ENCODE measurements at places on chromosomes 11 and 22. TPM values are rescaled to one million over a fixed set of nuclear protein-coding genes. Genes with fewer than 3 reads are reported as not detected.

DNA sequence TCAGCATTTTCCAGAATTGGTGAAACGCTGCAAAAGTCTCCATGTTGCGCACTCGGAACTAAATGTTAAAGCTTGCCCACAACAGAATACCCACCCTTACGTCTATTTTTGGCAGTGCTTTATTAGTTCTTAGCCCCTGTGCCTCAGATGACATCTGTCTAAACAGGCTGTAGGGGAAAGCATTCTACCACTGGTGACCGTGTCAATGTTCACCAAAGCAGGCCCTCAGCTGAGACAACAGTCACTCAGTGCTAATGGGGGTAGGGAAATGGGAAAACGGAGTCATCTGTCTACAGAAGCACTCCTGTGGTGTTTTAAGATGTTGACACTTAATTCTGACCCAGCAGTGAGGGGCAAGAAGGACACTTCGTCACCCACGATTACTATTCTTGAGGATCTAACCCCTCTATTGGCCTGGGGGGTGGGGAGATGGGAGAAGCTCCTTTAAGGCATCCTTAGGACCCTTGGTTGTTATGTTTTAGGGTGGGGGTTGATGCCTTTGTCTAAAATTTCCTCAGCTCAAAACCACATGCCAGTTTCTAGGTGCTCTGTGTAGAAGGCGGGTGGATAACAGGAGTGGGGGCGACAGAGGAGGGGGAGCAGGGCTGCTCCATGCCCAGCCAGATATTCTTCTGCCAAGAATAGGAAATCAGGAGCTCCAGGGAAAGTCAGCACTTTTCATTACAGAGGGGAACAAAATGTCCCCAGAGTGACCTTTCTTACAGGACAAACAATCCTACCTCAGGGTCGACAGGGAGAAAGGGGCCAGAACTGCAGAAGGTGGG, 15.6 kb upstream of the MFRP start:
- no peak for DNase-seq

Gene TREH
- total RNA-seq: 0.33 TPM

Gene TBX1
- total RNA-seq: 2.4 TPM

DNA sequence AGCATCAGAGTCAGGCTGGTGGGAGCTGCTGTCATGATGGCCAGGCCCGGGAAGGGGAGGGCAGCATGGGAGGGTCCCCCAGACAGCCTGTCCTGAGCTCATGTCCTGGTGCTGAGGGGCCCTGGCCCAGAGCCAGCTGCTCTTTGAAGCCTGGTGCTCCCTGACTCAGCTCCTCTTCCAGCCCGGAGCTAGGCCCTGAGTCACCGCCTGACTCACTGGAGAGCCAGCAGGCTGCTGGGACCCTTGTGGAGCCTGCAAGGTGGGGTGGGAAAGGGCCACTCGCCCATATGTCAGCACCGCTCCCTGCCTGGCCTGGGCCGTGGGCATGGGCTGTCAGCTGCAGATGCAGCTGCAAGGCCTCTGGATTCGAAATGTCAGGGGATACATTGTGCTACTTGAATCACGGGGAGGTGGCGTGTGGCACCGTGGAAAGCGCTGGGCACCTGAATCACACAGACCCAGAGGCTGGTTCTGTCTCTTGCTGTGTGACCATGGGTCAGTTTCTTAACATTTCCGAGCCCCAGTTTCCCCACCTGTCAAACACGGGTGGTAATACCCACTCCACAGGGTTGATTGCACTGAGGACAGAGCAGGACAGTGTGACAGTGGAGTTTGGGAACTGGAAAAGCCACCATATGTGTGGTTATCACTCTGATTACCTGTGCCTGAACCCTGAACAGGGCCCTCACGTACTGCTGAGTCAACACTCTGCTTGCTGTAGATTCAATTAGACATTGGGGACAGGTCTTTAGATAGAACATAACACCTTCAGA, 4.4 kb downstream of the CACNA1I start:
- no peak for DNase-seq

- DNase-seq: no peak
These were observed 1.4 kb downstream of the USP47 start for GRCh38 chr11:11843211-11843621.

Gene EPS8L2
- 497 TPM for total RNA-seq

- no peak for DNase-seq
These were observed 16.1 kb upstream of the APOA1 start for GRCh38 chr11:116853461-116854073.

DNA sequence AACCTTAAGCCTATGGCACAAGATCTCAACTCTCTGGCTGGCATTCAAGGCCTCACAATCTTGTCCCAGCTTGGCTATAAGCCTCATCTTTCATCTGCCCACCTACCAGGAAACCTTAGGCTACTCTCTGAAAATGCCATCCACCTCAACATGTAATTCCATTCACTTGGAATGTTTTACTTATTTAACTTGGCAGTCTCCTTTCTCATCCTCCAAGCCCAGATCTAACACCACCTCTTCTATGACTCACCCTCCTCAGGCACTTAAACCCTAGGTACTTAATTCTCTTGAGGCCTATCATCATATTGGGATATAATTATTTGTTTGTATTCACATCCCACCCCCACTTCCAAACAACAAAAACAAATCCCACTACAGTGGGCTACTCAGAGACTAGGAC, 15.0 kb downstream of the POGLUT3 start:
- DNase-seq: no peak

Gene MUC5B
- 0.48 TPM for total RNA-seq

Gene C22orf31
- 0.63 TPM for total RNA-seq

GRCh38 chr11:1844221-1845094, 5.7 kb downstream of the TNNI2 start:
- no peak for DNase-seq

- DNase-seq: no peak
These were observed 40.3 kb downstream of the TPBGL start for GRCh38 chr11:75280770-75281468.

DNA sequence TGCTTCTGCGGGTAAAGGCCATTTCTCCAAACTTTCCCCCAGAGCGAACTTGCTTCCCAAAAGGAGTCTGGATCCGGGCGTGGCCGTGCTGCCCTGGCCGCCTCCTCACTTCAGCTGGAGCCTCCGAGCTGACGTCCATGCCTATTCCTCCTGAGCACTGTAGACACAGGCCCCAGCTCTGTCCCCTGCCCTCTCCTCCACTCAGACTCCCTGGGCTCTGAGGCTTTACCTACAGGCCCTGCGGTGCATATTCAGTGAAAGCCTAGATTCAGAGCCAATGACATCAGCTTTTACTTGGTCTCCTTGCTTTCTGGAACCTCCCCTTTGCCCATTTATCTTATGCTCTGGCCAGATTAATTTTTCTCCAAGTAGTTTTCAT, 9.7 kb downstream of the LRP5 start:
- no peak for DNase-seq

DNA sequence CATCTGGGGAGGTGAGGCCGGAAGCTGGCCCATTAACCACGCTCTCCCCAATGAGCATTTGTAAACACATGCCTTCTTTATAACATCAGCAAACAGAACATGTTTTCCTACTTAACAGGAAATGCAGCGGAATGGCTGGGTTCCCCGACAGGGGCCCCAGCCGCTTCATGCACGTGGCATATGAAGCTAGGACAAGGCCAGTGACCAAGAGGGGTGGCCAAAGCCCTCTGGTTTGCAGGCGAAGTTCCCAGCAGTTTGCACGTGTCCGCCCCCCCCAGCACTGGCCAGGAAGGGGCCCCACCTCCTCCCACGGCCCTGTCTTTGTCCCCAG, 38.7 kb upstream of the LINC01488 start:
- DNase-seq: no peak

- no peak for DNase-seq
These were observed 72.4 kb upstream of the TMEM45B start for GRCh38 chr11:129743112-129743815.

Gene UEVLD
- 15.7 TPM for total RNA-seq

Gene OR5B21
- total RNA-seq: not detected

Gene GNG3
- 4.7 TPM for total RNA-seq

GRCh38 chr11:1876361-1877063, 15.2 kb downstream of the PRR33 start:
- DNase-seq: no peak

- DNase-seq: no peak
These were observed 27.6 kb downstream of the PLA2G6 start for GRCh38 chr22:38153821-38154562.

DNA sequence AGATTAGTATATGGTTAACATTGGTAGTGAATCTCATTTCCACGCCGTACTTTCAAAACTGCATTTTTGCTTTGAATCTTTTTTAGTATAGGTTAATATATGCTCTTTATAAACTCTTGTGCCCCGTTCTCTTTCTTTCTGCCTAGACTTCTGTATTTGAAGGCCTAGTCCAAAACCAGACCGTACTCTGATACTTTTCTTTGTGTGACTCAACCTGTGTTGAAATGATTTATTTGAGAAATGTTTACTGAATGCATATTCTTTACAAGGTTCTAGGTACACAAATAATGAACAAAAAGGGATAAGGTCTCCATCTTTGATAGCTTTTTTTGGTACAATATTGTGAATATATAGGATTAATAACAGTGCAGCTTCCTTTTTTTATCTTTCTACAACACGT, 68.3 kb downstream of the HIPK3 start:
- DNase-seq: no peak

- DNase-seq: no peak
These were observed 11.1 kb downstream of the YAP1 start for GRCh38 chr11:102121329-102121728.

- no peak for DNase-seq
These were observed 69.4 kb upstream of the ALX4 start for GRCh38 chr11:44379141-44380008.

GRCh38 chr11:133383201-133383600, 149.1 kb downstream of the OPCML start:
- no peak for DNase-seq

DNA sequence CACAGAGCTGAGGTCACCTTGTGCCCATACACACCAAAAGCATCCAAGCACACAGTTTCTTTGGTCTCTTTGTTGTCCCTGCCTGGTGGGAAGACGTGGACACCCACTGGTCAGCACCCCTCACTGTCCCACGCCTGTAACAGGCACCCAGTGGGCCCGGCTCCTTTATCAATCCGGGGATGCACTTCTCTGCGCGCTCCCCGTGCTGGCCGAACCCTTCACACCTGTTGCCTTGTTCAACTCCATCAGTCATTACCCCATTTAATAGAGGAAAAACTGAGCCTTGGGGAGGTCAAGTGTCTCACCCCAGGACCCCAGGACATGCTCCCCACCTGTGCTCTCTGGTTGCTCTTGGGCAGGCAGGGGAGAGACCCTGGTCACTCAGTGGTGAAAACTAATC, 49.7 kb upstream of the FGF3 start:
- DNase-seq: no peak

Gene SCGB1D2
- not detected for total RNA-seq

DNA sequence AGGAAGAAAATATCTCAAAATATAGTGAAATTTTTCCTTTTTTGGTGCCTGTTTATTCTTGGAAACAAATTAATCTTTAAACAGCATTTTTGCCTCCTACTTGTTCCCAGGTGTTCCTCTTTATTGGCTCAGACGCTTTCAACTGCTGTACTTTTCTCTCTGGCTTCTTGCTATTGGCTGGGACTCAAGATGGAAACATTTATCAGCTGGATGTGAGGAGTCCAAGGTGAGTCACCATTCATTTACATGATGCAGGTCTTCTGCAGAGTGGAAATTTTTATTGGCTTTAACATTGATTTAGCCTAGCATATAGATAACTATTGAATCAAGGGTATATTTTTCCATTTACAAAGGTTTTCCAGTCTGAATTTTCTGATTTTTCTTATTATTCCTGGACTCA, 34.4 kb upstream of the DNAJB13 start:
- no peak for DNase-seq

DNA sequence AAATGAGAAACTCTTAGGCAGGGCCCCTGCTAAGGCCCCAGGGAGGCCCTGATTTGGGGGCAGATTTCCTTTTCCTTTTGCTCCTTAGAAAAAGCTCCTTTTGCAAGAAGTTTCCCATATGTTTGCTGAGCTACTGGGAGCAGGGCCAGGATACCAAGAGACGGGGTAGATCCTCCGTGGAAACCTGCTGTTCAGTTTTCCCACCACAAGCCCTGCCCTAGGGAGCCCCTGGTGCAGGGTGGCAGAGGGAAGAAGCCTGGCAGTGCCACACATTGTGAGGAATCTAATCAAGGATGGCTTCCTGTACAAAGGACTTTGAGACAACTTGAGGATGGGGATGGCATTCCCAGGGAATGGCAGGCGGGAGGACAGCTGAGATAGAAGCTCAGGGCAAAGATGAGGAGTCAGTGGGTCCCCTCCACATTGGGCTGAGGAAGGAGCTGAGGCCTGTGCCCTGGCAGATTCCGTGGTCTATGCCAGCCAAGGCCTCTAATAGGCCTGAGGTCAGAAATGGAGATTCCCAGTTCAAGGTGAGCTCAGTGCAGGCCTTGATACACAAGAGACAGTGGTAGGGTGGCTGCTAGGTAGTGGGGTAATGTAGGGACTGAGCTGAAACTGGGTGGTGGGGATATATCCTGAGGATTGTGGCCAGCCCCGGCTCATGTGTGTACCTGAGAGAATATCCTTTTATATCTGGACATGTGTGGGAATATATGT, 15.0 kb downstream of the TUB start:
- DNase-seq: peak; percentile 53

Gene SERGEF
- 27.1 TPM for total RNA-seq

DNA sequence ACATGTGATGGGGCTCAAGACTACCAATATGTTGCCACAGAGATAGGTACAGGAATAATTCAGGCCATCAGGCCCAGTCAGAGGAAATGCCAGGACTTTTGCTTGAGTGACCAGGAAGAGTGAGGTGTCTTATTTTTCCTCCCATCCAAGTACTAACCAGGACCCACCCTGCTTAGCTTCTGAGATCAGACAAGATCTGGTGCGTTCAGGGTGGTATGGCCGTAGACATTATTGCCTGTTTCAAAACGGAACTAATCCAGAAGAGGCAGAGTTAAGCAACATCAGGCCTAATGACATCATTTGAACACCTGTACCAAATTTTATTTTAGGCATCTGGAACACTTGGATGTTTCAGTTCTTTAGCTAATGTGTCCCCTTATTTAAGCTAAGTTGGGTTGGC, 205.5 kb upstream of the POU2AF2 start:
- no peak for DNase-seq

Gene UPK3A
- 0.62 TPM for total RNA-seq

GRCh38 chr11:36253238-36253637, 36.0 kb downstream of the COMMD9 start:
- no peak for DNase-seq

Gene RAPSN
- 0.39 TPM for total RNA-seq

DNA sequence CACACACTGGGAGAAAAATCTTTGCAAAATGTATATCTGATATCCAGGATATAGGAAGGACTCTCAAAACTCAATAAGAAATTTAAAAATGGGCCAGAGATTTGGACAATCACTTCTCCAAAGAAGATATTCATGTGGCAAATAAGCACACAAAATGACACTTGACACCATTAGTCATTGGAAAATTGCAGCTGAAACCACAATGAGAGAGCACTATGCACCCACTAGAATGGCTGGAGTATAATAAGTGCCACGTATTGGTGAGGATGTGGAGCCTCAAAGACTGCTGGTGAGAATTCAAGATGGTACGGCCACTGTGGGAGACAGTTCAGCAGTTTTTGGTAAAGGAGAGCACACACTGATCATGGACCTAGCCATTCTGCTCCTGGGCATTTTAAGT, 12.8 kb upstream of the OSBPL5 start:
- DNase-seq: no peak

Gene TRIM51
- total RNA-seq: not detected

Gene FXYD6
- total RNA-seq: 22.9 TPM
